ENCODE measurements at places on chromosomes 3 and 15.

GRCh38 chr15:90419738-90420406 lies 31.8 kb downstream of the IQGAP1 start:
- DNase-seq = no peak

GRCh38 chr3:108441071-108441507 lies 69.3 kb downstream of the MYH15 start:
- DNase-seq = peak; percentile 77

DNA sequence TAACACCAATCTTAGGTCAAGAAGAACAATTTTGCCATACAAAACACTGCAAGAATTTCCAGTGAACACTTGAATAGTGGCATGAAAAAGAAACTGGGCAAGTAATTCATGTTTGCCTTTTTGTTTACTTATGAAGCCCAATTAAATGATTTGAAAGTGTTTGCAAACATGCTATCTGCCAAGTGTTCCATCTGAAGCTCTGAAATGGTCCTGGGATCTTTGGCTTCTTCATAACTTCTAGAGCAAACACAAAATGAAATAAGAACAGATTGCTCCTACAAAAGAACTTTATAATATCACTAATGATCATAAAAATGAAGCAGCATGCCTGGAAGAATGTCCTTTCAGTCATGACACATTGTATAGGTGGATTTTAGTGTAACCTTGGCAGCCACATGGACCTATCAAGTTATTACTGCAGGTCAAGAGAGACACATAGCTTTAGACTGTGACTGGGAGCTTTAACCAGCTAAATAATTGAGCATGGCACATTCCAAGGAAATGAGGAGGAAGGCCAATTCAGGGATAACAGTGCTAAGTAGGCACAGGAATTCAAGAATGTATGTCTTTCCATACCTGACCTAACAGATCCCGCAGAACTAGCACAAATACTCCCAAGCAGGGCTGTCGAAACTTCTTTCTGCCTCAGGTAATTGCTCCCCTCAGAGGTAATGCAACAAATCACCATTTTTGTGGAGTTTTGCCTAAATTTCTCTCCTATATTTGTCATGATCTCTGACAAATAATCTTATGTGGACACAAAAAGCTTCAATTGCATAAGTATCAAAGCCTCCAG lies 144.6 kb downstream of the DUT start:
- DNase-seq = no peak

- DNase-seq = no peak
These were observed 1.6 kb upstream of the SATB1 start for GRCh38 chr3:18426597-18427193.

GRCh38 chr3:164401923-164402322 lies 676.4 kb downstream of the SI start:
- no peak for DNase-seq

DNA sequence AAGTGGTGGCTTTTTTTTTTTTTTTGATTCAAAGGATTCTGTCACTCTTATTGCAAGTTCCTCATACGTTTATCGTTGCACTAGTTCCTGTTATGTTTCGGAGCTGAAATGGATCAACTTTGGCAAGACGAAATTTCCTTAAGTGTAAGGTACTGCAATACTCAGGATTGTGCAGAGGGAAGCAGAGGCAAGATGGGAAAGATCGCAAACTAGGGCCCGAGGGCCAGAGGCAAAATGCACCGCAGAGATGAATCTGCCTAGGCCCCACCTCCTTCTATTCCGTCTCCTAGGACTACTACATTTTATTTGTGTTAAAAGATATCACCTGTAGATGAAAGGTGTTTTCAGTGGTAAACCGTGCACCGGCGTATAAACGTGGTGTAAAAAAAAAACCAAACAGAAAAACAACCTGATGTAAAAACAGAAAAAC lies 331 bp downstream of the RNU6-1 start:
- DNase-seq = peak; percentile 71

- no peak for DNase-seq
These were observed 748.8 kb upstream of the CCDC54 start for GRCh38 chr3:106628407-106628806.

DNA sequence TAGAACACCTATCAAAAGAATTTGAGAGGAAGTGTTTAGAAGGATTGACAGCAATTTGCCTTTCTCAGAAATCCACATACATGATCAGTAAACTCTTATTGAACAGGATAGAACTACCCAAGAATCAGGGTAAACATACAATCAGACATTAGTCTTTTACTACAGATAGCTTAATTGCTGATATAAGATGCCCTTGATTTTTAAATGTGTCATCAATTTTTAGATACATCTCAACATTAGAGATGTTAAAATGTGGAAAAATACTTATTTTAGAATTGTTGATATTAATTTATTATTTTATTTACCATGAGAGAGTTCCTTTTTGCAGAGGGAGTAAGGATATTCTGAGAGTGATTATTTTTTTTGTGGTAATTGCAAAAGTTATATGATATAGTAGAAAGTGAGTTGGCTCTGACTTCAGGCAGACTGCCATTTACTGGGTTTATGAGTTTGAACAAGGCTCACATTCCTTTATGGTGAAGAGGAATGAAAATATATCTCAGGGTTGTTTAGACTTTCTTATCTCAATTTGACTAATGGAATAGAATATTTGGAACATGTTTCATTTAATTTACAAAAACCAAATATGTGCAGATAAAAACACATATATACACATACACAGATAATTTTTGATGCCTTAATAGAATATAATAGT lies 302.8 kb upstream of the GOLIM4 start:
- DNase-seq = no peak

GRCh38 chr3:122687298-122687697 lies 6.7 kb downstream of the PARP14 start:
- DNase-seq = no peak

GRCh38 chr3:149473357-149474249 lies 894 bp upstream of the TM4SF4 start:
- no peak for DNase-seq

DNA sequence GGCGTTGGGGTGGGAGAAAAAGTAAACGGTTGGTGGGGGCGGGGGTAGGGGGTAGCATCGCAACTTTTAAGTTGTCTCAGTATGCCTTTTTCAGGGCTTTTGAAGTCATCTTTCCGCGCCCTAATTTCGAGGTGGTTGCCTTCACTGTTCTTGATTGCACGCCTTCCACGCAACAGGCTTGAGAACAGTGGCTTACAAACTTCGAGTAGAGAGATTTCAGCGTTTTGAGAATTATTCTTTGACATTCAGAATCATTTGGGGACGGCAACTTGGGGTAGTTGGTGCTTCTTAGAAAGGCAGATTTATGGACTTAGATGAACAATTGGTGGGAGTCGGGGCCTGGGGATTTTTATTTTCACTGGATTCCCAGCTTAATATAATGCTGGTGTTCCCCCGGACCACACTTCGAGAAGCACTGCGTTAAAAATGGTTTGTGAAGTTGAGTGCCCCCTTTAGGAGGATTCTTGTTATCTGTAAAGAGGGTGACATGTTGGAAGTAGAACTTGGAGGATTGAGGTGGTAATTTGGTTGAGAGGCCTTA lies 880 bp downstream of the PPP4R2 start:
- no peak for DNase-seq

- DNase-seq = no peak
These were observed 372.7 kb downstream of the SHQ1 start for GRCh38 chr3:72475258-72476138.

DNA sequence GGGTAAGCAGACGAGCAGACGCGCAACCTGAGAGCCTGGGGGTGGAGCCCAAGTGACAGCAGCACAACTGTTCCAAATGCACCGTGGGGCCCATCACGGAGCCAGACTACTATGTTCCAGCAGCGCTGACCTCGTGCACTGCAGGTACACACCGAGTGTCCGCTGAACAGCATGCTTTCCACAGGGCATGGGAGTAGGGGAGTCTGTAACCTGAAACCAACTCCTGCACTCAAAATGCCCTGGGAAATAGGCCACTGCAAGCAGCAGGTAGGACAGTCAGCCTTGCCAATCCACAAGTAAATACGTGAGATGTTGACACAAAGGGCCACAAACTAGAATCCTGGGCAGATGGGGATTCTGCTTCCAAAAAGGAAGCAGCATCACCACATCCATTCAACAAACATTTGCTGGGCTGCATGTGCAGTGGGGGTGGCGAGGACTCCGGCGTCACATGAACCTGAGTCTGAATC lies 73.9 kb downstream of the TBC1D2B start:
- no peak for DNase-seq

DNA sequence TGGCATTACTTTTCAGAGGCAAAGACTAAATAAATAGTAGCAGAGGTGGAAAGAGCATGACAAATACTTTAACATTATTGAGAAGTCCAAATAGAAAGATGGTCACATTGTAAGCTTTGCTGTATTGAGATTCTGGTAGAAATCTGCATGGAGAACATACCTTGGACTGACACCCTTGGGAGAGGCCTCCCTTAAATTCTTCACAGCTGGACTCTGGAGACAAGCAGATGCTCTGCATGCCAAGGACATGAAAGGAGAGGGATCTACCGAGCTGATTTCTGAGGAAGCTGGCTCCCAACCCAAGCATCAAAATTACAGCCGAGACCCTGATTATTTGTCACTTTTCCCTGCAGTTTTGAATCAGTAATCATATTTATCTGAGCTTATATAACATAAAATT lies 212.5 kb upstream of the COL8A1 start:
- no peak for DNase-seq

- no peak for DNase-seq
These were observed 725.5 kb upstream of the ARRDC4 start for GRCh38 chr15:97234851-97235610.

- DNase-seq = peak; percentile 77
These were observed 7.7 kb downstream of the IGDCC4 start for GRCh38 chr15:65414841-65415621.

- DNase-seq = peak; percentile 67
These were observed 10.0 kb downstream of the LSG1 start for GRCh38 chr3:194661946-194662345.

DNA sequence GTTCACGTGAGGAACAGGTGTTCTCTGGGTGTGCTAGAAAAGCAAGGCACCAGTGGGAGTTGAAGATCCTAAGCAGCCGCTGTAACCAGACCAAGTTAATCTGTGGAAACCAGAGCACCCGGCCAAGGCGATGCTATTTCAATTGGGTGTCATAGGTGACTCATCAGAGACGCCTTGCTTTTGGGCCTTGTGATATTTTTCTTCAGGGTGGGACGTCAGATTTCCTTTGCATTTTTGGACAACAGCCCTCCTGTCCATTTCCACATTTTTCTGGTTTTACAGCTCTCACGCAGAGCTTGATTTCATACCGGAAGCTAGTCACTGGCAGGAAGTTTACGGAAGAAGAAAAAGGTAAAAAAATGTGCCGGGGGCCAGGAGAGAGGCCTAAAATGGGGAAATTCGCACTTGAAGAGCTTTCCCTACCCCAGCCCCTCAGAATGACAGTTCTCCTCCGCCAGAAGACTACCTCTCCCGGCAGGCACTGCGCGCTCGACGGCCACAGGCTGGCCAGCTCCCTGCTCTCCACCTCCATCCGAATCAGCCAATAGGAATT lies 471 bp upstream of the KBTBD8 start:
- no peak for DNase-seq

- DNase-seq = no peak
These were observed 17.8 kb downstream of the HERC1 start for GRCh38 chr15:63815796-63816533.

DNA sequence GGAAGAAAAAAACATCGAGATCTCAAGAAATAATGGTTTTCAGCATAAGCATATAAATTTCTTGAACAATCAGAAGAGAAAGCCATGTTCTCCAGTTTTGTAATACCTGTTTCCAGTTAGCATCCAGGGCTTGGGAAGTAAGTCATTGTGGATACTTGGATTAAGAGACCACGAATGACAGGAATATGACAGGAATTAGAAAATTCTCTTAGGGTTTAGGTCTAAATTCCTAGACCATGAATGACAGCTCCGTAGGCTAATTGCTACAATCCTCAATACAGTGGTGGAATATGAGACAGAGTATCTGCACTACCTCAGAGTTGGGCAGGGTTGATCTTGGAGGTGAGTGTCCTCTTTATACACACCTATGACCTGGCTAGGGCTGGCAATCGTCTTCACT lies 517.5 kb downstream of the NTRK3 start:
- DNase-seq = no peak

DNA sequence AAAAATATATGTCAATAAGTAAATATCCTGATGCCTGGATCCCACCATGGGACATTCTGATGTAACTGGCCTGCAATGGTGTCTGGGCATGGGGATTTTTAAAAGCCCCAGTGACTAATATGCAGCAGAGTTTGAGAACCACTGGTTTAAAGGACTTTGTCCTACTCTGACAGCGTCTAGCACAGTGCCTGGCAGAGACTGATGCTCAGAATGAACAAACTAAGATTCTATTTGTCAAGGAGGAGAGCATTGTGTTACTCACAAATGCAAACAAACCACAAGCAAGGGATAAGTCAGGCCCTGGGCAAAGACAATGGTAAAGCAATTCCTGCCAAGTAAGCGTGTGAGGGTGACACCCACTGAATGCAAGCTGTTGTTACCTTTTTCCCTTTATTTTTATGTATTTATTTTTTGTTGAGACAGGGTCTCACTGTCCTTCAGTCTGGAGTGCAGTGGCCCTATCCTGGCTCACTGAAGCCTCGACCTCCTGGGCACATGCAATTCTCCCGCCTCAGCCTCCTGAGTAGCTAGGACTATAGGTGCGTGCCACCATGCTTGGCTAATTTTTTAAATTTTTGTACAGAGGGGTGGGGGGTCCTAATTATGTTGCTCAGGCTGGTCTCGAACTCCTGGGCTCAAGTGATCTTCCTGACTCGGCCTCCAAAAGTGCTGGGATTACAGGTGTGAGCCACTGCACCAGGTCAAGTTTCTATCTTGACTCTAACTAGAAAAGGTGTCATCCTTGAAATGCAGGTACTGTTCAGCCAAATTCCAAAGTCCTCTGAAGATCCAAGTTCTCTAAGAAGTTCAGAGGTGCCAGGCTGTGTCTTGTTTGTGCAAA lies 909 bp upstream of the GPD1L start:
- no peak for DNase-seq

DNA sequence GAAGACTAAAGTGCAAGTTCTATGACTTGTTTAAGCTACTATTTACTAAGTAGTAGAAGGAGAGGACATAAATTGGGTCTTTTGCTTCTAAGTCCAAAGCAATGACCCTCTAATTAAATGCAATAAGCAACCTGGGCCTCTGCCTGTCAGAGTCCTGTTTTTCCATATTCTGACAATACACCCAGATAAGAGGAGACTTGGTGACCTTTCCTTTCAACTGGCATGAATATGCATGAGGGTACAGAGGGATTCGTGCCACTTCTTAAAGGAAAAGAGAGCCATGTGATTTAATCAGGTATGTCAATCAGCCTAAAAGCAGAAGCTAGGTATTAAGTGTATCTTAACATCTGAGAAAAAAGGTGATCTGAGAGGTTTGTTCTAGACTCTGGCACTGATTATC lies 50.7 kb upstream of the FGF7 start:
- DNase-seq = no peak

All from NCI-H524 treated with DMSO at 0.1 percent for 48 hours (cell line).